ENCODE measurements at places on chromosomes 2 and 18.

GRCh38 chr18:76808561-76808960 is 13.8 kb upstream of the ZNF236 start:
- no peak for DNase-seq

DNA sequence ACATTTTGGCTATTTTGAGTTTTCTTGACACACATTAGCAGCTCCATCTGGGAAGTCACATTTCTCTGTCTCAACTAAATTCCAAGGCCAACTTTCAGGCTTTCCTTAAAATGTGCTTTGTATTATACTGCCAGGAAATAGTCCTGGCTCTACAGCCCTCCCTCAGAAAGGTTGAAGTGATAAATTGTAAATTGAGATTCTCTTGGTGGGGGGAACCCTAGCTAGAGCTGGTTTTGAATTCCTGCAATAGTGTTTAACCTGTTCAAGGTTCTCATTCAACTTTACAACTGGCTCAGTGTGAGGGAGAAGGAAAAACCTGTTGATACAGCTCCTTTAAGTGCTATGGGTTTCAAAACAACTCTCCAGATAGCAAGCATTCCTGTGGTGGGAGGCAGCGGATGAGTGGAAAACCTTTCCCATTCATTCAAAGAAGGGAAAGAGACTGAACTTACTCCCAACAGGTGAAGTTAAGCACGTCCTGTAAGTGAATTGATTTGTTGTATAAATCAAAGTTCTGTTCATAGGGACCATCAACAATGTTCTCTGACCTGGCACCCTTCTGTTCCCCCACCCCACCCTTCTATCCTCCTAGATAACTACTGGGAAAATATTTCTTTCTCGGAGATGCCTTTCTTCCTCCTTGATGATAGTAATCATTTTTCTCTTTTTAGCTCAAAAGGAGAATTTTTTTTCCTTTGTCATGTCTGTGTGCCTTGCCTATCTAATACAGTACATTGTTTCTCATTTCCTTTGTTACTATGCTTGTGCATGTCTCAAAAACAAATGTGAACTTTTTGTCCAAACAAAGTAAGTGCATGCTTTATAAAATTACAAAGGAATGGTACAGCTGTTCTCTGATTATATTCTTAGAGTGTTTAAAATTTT is 44.2 kb upstream of the SLC39A10 start:
- no peak for DNase-seq

DNA sequence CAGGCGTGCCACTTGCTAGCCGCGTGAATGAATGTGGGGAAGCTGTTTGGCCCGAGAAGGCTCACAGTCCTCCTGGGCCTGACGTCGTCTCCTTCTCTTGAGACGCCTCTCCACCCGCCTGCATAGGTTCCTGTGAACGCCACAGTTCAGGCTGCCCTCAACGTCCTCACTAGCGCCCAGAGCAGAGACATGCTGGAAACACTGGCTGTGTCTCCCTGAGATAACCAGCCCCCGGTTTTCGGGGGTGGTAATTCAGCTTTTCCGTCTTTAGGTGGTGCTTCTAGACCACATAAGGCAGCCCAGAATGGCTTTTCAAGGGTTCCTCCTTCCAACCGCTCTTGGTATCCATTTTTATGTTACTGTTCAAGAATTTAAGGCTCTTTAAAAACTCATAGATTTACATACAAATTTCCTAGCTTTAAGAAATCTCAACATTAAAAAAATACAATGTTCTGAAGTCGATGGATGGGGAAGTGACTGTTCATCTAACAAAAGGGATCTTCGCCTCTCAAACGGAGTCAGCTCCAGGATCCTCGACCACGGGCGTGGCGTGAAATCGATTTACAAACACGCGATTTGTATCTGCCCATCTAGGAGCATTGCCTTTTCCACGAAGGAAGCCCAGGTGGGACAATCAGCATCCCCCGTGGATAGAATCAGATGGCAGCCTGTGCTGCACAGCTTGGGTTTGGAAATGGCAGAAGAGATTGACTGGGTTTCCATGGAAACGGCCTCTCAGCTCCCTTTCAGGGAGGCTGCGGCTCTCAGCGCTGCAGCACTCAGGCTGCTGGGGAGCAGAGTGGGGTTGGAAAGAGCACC is 110.6 kb upstream of the PXDN start:
- no peak for DNase-seq

DNA sequence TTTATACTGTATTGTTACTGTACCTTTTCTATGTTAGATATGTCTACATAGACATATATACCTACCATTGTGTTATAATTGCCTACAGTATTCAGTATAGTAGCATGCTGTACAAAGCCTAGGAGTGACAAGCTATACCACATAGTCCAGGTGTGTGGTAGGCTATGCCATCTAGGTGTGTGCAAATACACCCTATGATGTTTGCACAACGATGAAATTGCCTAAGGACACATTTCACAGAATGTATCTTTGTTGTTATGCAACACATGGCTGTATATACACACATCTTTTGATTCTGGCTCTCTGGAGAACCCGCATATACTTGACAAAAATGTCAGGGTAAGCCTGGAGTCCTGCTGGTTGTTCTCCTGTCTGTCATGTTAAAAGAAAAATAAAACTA is 85.1 kb downstream of the BCL2L11 start:
- DNase-seq, result no peak

- DNase-seq, result no peak
Observed at GRCh38 chr2:1499033-1499795, 86.0 kb downstream of the TPO start.

GRCh38 chr2:240620859-240621258 is 4.4 kb upstream of the GPR35 start:
- DNase-seq, result no peak

DNA sequence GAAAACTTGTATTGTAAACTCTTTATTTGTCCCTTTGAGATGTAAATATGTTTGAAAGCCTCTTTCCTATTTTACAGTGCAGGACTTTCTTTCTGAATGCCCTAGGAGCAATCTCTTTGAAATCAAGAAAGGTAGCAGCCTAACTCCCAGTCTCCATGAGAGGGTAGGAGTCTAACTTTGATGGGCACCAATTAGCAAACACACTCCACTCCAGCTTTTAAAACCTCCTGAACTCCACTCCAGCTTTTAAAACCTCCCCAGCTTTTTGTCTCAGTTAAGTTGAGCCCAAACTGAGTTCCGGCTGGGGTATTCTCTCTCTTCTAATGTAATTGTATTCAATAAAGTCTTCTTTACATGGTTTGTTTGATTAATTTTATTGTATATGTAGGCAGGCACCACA is 493.7 kb upstream of the CDH7 start:
- no peak for DNase-seq

DNA sequence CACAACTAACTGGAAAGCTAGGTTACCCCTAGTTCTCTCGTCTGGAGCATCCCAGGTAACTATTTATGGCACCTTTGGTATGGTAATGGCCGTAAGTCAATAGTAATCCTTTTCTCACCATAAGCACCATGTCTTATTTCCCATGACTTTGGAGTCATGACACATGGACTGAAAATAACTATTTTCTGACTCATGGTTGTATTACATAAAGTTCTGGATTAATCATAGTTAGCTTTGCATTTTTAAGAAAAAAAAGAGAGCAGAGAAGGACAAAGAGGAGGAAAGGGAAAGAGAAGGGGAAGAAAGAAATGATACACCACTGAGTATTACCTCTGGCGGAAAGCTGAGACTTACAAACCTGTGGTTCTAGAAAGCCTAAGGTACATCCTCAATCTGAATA is 99.3 kb downstream of the BIN1 start:
- no peak for DNase-seq

- no peak for DNase-seq
Observed at GRCh38 chr2:8767324-8767723, 70.1 kb downstream of the KIDINS220 start.

DNA sequence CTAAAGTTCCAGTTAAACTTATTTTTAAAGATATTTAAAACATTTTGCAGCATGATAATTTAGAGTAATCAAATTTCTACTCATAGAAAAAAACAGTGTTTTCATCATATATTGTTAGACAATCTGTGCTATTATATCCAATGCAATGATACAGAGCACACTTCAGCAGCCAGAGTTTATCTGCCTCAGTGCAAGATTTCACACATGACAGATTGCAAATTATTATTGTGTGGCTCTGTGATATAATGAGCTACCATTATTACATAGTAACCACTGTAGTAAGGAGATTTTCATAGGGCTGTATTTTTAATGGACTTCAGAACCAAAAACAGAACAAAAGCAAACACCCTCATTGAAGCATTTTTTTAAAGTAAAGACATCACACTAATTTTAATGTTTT is 762.4 kb downstream of the DSC3 start:
- no peak for DNase-seq

DNA sequence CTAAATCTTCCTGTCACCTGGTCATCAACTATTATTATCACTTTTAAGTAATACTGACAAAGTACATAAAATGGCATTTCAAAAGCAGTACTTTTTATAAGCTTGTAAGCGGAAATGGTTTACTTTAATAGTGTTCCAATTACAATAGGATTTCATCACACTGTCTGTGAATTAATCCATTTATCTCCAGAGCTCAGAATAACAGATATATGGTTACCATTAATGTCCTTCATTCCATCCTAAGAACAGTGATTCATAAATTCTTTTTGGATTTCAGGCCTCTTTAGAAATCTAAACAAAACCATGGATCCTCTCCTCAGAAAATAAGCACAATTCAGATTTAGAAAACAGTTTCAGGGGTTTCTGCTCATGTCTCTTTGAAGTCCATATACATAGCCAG is 68.4 kb downstream of the PID1 start:
- DNase-seq, result no peak

GRCh38 chr18:77151033-77151771 is 18.6 kb upstream of the MBP start:
- no peak for DNase-seq

GRCh38 chr2:238811759-238812158 is 36.1 kb upstream of the TWIST2 start:
- no peak for DNase-seq

DNA sequence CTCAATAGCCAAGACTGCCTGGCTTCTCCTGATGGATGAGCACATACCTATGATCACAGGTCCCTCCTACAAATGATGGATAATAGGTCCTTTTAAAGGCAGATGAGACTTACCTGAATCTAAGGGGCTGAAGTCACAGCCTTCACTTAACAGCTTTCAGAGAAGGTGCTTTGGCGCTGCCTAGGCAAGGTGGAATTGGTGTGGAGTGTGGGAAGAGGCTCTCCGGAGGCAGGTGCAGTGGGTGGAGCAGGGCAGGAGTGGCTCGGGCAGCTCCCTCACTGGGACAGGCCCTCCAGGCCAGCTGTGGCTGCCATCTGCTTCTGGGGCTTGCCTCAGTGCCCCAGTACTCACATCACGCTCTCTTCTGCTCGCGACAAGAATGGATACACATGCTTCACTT is 99.0 kb upstream of the TPO start:
- DNase-seq, result no peak

DNA sequence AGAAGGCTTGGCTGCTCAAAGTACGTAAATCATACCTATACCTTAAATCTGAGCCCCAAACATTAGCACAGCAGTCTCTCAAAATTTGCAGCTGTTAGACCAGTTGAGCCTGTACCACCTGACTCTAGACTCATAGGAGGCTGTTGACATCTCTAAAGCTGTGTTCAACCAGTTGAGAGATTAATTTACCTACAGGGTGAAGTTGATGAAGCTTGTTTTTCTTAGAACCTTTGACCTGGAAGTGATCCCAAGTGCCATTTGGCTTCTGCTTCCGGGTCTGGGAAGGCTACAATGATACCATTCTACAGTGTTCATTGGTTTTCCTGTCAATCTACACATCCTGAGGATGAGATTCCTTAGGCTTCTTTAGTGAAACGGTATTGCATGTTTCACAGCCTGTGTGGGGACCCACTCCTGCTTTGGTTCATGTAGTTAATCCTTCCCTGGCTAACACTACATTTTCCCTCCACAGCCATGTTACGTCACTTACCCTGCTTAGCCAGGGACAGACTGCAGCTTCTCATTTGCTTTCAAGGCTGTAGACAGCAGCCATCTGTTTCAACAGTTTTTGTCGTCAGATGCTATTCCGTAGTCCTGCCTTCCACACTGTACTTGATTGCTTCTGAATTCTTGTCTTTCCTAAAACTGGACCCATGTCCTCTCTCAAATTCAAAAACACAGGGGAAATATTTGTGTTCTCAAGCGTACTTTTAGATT is 4.7 kb upstream of the IL1RL2 start:
- no peak for DNase-seq

DNA sequence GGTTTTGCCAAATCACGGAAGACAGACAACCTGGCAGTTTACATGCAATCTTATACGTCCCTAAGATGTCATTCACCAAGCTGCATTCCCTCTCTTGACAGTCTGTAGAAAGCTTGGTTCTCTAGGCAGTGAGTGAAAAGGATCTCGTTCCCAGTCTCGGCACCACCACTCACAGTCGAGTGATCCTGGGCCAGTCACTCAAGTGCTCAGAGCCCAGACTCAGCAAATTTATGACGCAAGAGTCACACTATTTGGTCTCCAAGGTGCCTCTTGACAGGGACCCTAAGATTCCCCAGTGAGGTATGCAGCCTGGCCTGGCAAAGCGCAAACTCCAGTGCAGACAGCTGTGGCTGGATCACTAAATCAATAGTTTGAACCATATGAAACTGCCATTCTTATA is 77.9 kb downstream of the EIPR1 start:
- DNase-seq, result no peak

DNA sequence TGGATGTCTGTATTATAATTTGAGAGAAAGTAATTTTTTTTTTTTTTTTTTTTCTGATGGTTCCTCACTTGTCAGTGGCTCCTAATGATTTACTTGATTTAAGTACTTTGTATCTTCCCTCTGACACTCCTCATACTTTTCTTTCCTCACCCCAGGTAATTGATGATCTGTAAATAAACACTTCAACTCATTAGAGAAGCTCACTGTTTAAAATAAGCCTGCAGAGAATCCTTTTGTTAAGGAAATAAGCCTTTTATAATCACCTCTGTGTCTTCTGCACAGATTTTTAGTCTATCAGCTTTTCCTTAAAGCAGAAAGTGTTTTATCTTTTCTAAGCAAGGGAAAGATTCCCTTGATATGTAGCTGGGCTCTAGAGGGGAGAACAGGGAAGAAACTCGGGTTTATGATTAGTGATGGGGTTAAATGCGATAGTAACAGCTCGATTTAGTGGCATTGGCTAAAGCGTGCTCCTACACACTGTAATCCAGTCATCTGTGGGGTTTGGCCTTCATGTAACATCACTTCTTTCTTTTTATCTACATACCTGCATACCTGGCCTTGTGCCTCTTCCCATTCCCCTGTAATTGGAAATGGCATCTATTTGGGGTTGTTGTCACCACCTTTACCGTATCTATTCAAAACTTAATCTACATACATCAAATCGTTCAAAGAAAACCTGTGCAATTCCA is 60.1 kb upstream of the LRRTM1 start:
- no peak for DNase-seq

GRCh38 chr2:240467149-240467642 is 31.7 kb downstream of the GPC1 start:
- DNase-seq, result no peak

DNA sequence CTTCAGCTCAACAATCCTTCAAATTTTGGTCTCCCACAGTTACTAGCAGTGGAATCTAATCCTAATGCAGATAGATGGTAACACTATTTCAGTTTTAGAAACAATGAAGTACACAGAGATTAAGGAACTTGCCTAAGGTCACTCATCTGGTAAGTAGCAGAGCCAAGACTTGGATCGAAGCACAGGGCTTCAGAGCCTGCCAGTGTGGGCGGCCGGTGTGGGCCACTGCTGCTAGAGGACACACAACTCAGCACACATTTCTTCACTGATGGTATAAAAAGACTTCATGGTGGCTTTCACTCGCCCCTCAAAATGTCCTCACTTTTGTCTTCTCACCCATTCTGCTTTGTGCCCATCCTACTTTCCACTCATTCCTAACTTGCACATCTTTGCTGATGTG is 11.1 kb downstream of the C2orf74 start:
- DNase-seq, result no peak

GRCh38 chr18:23380001-23380550 is 73.0 kb upstream of the RIOK3 start:
- DNase-seq, result no peak
